ENCODE measurements at places on chromosomes 13 and 19.

DNA sequence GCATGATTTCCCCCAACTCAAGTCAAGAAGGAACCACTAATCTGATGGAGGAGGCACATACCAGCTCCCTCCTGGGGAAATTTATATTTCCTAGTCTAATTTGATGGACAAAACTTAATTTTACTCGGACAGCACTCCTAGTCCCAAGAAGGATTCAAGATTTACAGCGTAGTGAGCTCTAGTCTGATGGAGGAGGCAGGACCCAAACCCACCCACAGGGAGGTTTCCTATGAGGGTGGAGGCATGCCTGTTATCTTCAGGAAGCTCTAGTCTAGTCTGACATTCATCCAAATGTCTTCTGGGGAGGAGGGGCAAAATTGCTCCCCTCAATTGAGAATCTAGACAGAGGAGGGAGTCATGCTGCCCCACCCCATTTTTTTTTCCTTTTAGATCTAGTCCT is 10.4 kb upstream of the BCL3 start:
- no peak for DNase-seq

DNA sequence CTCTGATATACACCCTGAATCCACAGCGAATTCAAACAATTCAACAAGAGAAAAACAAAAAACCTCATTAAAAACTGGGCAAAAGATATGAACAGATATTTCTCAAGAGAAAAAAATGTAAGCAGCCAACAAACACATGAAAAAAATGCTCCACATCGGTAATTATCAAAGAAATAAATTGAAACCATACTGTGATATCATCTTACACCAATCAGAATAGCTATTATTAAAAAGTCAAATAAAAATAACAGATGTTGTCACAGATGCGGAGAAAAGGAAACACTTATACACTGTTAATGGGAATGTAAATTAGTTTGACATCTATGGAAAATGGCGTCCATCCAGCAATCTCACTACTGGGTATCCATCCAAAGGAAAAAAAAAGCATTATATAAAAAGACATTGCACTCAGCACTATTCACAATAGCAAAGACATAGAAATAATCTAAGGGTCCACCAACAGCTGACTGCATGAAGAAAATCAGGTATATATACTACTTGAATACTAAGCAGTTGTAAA is 1495.0 kb upstream of the PCDH20 start:
- DNase-seq = no peak

GRCh38 chr19:581399-582111 is 8.1 kb upstream of the HCN2 start:
- DNase-seq = no peak

DNA sequence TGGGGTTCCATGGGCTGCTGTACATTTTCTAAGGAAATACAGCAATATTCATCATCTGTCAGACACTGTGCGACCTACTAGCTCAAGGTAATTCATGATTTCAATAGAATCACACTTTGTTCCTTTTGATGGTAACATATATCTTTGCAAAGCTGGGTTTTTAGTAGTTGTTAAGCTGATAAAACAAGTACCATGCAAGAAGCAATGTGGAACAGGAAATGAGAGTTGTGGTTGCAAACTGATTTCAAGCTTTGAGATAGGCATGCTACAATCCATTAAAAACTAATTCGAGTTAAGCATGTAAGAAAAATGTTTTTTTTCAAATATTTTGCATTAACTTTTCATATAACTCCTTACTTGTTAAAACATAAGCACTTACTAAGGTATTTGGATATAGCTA is 6.8 kb upstream of the MBNL2 start:
- no peak for DNase-seq

DNA sequence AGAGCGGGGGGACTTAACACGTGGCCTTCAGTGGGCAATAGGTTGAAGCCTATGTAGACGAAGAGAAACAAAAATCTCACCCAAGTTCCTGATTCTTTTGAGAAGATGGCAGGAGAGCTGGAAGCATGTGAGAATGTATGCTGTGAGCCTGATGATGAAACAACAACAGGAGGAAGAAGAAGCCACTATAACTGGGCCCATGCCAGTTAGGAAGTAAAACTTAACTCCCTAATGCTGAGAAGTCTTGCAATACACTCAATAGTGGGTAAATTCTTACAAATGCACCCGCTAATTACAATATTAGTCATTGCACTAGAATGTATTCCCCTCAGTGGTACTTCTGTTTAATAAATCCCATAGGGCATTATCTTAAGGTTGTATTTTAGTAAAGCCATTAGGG is 9.1 kb downstream of the PCDH17 start:
- no peak for DNase-seq

DNA sequence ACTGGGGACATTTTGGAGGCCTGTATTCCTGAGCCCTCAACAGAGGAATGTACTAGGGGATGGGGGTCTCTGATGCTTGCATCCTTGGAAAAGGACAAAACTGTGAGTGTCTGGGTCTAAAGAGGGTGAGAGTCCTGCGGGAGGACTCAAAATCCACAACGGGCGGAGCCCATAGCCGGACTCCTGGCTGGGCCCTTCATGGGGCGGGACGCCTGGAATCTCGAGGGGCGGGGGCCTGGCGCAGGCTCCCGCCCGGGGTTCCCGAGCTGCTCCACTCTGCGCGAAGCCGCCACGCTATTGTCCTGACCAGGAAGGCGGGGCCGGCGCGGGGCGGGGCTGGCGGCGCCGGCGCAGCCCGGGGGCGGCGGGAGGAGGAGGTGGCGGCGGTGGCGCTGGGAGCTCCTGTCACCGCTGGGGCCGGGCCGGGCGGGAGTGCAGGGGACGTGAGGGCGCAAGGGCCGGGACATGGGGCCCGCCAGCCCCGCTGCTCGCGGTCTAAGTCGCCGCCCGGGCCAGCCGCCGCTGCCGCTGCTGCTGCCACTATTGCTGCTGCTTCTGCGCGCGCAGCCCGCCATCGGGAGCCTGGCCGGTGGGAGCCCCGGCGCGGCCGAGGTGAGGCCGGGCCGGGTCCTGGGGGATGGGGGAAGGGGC is at the start of gene APLP1:
Gene APLP1 (plus strand): TSS at position 403 of the 651 bp plus-strand sequence. CDS start 63 bp downstream, at position 466.
- peak; percentile 83 for DNase-seq
